ENCODE measurements at places on chromosomes 5 and 9.

DNA sequence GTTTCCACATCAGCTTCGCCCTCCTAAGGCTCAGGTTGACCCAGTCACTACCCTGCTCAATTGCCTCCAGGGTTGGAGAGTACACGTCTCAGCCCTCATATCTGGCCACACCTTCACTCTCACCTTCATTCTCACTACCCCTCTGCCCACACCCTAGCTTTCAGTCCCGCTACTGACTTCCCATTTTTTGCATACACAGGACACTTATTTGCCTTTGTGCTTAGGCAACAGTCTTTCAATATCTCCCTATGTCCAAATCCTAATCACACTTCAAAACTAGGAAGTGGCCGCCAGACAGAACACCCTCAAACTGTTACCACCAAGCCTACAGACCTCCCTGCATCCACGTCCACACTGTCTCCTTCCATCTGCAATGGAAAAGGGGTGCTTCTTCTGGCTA lies 10.9 kb downstream of the MCTP1 start:
- no peak for DNase-seq

DNA sequence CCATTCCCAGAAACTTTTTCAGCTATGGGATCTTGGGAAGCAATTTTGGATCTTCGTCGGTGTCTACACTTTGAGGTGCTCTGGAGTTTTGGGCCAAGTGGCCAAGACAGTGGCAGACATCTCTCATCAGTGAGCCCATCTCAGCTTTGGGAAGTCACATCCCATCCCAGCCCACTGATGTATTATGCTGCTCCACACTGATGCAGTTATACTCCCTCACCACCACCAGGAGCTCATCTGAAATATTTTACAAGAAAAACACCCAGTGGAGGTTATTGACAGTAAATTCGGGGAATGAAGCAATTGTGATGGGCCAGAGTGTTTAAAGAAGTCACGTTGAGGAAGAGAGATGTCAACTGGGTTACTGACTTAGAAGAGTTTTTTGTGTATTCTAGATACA lies 378.0 kb downstream of the KDM4C start:
- no peak for DNase-seq

DNA sequence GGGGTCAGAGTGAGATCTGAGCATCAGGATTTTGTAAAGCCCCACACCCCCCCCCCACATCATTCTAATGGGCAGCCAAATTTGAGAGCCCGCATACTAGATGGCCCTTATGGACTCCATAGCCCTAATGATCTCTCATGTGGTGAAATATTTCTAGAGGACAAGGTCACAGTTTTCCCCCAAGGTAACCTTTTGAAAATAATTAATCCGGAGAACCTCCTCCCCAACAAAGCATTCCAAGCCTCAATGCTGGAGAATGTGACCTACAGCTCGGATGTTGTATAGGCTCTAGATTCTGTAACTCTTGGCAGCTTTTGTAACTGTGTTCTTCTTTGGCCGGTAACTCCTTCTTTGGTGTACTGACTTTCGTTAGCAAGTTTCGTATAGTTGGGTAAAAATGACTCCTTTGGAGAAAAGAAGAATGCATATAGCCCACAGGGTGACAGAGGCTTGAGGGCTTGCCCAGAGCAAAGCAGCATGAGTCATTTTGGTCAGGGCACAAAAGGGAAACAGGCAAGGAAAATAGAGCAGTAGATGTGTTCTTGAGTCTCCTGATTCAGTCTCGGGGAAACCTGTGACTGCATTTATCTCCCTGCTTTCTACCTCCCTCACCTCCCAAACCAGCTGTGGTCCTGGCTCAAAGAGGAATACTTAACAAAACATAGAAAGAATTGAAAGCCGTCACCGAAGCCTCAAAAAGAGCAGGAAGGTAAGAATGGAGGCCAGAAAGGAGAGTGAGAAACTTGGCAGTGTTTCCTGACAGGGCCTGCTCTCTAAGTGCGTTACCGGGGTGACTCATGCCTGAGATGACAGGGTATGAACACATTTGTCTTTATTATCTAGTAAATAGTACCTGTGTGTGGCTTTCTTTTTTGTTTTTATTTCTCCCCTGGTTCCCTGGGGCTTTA lies 6.6 kb upstream of the XPA start:
- DNase-seq = no peak

GRCh38 chr9:93471124-93471523 lies 17.7 kb upstream of the FAM120AOS start:
- DNase-seq = no peak
